ENCODE measurements at places on chromosomes 1 and 21.
A peak's percentile ranks its signal among the peaks of the same experiment; 100 is the strongest.

DNA sequence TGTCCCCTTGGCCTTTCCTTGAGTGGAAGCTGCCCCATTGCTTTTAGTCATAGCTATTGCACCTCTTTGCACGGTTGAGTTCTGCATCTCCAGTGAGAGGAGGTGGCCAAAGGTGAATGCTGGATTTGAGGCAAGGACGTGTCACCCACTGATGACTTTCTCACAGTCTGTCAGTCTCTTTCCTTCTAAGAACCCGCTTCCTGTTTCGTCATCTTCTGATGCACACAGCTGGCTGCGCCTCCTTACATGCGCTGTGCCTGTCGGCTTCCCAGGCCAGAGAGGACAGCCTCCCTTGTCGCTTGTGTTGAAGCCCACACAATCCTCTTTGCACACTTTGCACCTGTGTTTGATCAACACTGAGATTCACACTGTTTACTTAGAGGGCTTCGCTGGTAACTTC, 41.8 kb upstream of the PWP2 start:
- DNase-seq, result no peak

DNA sequence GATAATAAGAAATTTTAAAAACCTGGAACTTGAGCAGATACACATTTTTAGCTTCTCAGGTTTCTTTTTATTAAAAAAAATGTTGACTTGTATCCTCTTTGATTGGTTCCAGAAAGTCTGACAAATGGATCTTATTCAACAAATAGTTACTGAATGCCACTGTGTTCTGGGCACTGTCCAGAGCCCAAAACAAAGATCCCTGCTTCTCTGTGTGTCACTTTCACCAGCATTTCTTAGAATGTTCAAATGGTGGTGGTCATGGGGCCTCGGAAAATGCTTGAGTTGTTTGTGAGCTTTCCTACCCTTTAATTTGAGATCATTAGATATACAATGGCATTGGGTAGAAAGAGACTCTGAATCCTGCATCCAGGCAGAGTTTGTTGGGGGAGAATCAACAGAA, 19.9 kb downstream of the ACTN2 start:
- DNase-seq, result no peak

- DNase-seq, result peak; percentile 80
Measured at GRCh38 chr1:181139631-181140061, 51.1 kb downstream of the IER5 start.

- DNase-seq, result no peak
Measured at GRCh38 chr21:45098867-45099266, 24.5 kb downstream of the ADARB1 start.
